ENCODE measurements at places on chromosomes 3 and 15.

DNA sequence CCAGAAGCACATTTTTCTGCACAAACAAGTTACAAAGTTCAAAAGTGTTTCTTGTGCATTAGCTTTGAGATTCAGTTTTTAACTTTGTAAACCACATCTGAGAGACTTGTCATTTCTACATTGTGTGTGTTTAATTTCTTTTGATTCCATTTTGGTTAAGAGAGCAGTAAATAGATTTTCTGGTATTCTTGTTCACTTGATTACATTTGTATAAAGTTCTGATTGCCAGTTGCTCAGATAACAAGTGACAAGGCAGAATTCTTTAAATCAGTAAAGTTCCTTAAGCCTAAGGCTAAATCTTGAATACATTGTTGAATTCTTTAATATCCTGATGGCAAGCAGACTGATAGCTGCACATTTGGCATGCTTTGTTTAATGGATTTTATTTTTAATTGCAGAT lies 3.1 kb upstream of the FBXO22 start:
- no peak for DNase-seq

GRCh38 chr3:102229062-102229655 lies 205.7 kb upstream of the ZPLD1 start:
- DNase-seq = peak; percentile 33

DNA sequence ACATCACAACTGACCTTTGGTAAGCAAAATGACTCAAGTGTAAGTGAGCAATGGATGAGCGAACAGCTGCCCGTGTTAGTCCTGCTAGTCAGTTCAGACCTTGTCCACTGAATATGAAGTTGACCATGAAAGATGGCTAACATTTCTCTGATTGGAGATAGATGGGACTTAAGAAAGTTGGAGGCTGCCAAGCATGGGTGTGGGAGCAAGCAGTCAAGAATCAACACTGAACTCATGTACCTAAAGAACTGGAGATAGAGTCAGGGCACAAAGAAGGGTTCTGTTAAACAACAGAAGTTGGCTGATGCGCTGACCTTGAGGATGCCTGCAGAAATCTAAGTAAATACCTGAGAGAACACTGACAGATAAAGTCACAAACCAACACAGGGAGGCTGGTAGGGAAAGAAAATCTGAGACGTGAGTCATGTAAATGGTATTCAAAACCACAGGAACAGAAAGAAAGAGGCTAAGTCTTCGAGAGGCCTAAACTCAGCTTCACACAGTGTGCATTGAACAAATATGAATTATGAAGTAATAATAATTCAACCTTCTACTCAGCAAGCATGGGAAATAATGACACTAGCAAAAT lies 30.7 kb upstream of the ANPEP start:
- DNase-seq = no peak

DNA sequence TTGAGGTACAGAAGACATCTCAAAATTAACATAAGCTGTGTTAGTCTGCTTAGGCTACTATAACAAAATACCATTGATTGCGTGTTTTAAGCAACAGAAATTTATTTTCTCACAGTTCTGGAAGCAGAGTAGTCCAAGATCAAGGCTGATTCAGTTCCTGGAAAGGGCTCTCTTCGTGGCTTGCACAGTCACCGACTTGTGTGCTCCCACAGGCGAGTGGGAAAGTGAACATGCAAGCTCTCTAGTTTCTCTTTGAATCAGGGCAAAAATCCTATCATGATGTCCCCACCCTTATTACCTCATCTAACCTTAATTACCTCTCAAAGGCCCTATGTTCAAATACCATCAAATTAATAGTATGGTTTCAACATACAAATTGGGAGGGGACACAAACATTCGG lies 505.9 kb downstream of the ZIC1 start:
- no peak for DNase-seq

- DNase-seq = no peak
Measured at GRCh38 chr15:74244822-74245341, 8.8 kb downstream of the CCDC33 start.

DNA sequence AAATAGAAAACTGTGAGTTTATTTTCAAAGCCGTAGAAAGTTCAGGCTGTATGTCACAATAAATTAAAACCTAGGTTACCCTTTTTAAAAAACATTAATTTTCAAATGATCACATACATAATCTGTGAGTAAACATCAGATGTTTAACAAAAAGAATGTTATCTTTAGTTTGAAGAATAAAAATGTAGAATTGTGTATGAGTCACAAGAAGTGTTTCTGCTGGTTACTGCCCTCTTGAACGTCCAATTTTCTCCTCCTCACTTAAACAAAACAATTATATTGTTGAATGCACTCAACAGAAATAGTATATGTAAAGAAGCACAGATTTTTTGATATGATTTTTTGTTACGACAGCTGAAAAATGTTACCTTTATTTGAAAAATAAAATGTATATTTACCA lies 855.1 kb downstream of the ROBO1 start:
- DNase-seq = no peak

- peak; percentile 53 for DNase-seq
Measured at GRCh38 chr3:188948281-188948996, 223.3 kb upstream of the TPRG1 start.

- DNase-seq = no peak
Measured at GRCh38 chr3:122343654-122344053, 18.6 kb downstream of the CSTA start.

- DNase-seq = no peak
Measured at GRCh38 chr3:115921711-115922110, 298.4 kb downstream of the GAP43 start.

GRCh38 chr3:40309925-40310695 lies 603 bp downstream of the EIF1B start:
- DNase-seq = no peak

DNA sequence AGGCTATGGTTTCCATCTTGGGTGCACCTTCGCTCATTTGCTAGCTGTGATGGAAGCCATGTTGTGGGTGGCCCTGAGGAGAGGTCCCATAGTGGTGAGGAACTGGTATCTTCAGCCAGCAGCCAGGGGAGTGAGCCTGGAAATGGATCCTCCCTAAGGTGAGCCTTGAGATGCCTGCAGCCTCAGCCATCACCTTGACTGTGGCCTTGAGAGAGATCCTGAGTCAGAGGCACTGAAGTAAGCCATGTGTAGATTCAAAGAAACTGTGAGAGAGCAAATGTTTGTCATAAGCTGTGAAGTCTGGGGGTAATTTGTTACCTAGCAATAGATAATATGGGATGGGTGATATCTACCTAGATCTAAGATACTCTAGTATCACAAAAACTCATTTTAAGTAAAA lies 105.3 kb downstream of the SNRK start:
- DNase-seq = no peak

- no peak for DNase-seq
Measured at GRCh38 chr15:51283026-51283425, 55.4 kb downstream of the CYP19A1 start.
